NCI-H82 (cell line): ENCODE measurements at places on chromosomes 2 and 18.

DNA sequence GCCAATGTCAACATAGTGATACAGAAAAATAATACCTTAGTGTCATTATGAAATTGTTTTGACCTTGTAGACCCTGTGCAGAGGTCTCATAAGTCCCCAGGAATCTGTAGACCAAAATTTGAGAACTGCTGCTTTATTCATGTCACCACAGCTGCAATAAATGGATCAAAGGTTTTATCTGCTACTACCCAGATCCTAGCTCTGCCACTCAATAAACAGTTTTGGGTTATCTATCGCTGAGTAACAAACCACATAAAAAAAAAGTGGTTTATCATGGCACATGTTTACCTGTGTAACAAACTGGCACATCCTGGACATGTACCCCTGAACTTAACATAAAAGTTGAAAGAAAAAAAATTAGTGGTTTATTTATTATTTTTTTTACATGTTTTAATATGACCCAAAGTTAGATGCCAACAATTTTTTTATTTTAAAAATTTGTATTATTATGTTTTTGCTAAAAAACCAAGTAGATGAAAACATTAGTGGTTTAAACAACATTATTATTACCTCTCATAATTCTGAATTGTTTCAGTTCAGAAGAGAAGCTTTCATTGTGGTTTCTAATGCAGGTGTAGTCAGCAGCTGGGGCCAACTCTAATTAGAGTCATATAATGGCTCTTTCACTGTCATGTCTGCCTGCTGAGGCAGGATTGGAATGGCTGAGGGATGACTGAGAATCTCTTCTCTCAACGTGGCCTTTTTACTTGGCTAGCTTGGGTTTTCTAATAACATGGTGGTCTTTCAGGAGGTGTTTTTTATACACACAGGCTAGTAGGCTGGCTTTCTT is 103.3 kb upstream of the SLC38A11 start:
- DNase-seq = peak; percentile 16

GRCh38 chr2:54558188-54559005 is 102.3 kb downstream of the SPTBN1 start:
- DNase-seq = peak; percentile 89

GRCh38 chr2:27024188-27024587 is 8.6 kb upstream of the TMEM214 start:
- DNase-seq = peak; percentile 25

DNA sequence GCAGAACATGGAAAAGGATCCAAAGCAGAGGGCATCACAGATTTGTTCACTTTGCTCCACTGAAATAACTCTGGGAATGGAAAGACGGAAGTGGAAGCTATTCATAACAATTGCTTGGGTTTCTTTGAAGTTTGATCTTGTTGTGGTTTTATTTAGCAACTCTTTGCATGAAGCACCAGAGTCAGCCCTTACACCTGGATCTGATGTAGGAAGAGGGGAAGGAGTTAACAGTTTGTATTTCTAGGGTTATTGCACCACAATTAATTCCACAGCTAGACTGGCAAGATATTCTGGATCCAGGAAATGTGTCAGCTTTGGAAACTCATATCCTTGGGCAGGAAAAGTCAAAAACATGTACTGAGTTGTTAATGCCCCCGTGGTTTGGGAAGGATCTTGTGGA is 1143.4 kb downstream of the CNTNAP5 start:
- no peak for DNase-seq

GRCh38 chr2:23327887-23328286 is 57.1 kb upstream of the KLHL29 start:
- no peak for DNase-seq

GRCh38 chr2:1889099-1889650 is 144.9 kb upstream of the PXDN start:
- no peak for DNase-seq

DNA sequence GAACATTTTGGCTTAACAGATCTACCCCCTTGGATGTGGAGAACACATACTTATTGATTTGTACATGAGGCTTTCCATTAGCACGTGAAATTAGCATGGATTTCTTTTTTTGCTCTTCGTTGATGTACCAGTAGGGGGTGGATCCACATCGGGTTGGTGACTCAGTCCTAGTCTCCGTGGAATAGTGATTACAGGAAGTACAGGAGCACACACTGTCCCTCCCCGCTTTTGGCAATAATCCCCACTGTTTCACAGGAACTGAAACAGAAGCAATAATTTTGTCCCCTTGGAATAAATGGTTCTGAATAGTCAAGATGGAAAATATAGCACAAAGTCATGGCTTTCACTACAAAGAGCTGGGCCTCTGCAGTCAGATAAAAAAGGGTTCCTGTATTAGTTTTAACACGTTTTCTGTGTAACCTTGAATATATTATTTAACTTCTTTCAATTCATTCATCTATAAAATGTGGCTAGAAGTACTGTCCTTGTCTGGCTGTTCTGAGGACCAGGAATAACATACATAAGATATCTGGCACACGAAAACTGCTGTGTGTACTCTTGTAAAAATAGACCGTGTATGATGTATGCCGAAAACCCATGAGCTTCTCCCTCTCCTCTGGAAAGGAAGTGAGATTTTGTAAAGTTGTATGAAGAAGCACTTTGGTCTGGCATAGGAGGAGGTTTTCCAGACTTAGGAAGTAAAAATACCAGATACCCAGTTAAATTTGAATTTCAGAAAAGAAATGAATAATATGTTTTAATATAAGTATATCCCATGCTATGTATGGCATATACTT is 229.2 kb downstream of the GALR1 start:
- no peak for DNase-seq

DNA sequence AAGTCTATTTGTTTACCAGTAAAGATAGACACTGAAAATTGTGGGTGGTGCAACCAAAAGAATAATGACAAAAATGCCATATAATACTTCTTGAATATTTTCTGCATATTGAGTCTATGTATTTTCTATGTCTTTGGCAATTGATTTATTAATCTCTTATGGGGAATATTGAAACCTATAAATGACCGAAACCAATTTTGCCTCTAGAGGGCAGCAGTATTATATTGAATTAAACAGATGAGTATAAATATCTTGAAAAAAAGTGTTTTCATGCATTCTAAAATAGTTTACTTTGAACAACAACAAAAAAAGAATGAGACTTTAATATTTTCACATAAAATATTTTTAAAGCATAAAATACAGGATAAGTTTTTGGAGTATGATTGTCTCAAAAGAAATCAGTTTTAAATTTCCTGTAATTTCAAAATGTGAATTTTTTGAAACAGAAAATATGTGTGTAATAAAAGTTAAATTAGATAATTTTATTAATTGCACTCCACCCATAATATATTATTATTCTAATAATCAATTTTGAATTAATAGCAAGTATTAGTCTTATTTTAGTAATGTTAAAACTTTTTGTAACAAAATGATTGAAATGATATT is 49.9 kb upstream of the CALCRL start:
- DNase-seq = peak; percentile 29

GRCh38 chr18:57210107-57210715 is 63.3 kb downstream of the BOD1L2 start:
- peak; percentile 36 for DNase-seq

DNA sequence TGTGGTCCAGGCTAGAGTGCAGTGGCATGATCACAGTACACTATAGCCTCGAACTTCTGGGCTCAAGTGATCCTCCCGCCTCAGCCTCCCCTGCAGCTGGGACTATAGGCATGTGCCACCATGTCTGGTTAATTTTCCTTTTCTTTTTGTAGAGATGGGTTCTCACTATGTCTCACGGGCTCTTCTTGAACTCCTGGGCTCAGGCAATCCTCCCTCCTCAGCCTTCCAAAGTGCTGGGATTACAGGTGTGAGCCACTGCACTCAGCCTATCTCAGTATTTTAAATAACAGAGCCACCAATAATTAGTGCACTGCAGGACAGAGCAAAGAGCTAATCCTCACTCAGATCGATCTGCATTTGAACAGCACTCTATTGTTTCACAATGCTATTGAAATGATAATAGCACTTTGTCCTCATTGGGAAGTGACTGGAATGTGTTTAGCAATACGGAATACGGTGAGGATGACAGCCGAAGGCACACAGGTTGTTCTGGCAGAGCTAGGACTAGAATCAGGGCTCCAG is 335.9 kb downstream of the DLGAP1 start:
- DNase-seq = no peak

- no peak for DNase-seq
Measured at GRCh38 chr2:130823886-130824491, 12.7 kb upstream of the ARHGEF4 start.

- DNase-seq = no peak
Measured at GRCh38 chr18:2534906-2535305, 36.4 kb downstream of the METTL4 start.

DNA sequence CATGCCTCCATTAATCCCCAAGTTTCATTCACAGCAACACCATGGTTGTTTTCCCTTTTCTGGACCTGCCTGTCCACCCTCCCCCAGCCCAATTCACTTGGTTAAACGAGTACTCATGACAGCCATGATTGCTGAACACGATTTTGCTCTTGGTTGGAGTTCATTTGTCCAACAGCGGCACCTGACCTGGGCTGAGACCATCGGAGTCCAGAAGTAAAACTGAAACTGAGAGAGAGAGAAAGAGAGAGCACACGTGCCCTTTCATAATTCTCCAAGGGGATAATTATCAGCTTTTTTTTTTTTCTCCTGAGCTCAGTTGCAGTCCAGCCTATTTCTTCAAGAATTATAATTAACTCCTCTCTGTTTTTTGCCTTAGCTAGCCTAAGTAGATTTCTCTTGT is 13.7 kb upstream of the KIF5C start:
- no peak for DNase-seq

DNA sequence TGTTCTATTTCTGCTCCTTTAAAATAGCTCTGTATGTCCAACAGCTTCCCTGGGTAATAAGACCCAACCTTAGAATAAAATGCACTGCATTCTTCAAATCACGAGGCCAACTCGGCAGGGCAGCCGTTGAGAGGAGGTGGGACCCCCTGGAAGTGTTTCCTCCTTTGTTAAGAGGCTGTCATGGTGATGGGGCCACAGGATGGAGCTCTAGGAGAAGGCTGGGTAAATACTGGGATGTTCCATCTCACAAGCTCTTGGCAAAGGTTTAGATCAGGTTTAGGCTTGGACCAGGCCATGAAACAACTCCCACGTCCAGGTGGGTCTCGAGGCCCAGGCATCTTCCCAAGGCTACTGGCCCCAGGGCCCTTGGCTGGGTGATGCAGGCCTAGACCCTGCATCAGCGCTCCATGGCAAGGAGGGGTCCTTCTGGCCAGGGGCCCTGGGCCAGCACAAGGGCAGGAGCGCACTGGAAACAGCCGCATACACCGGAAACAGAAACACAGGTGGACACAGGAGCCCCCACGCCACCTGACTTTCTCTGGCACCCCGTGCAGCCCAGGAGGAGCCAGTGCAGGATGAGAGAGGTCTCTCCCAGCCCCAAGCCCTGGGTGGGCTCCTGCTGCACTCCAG is 38.8 kb upstream of the OTOS start:
- DNase-seq = no peak

DNA sequence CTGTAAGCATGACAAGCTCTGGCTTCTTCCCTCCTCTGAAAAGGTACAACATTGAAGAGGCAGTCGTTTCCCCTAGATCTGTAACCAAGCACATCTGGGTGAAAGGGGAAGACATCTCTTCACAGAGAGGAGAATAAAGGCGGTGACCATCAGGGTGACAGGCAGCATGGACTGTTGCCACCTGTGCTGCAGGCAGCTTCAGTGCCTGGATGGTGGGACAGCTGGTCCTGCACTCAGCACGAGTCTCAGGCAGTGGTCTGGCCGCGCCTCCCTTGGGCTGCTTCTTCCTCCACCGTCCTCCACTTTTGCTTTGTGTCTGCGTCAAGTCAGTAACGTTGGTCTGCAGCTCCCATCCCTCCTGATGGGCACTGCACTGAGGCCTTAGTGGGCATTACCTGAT is 264.4 kb downstream of the NEDD4L start:
- DNase-seq = no peak

DNA sequence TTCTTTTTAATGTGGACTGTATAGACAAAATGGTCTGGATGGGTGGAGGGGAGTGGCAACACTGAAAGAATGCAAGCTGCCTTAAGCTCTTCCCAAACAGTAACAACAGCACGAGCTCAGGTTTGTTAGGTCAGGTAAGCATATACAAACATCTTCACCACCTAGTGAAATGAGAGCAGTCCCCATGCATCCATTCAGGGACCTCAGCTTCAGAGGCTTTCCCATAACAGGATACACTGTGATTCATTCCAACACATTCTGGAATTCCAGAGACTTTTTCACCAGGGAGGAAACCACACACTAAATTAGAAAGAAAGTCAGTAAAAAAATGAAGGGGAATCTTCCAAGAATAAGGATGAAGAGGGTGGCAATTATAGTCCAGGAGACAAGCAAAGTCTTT is 50.4 kb upstream of the BZW1 start:
- no peak for DNase-seq

DNA sequence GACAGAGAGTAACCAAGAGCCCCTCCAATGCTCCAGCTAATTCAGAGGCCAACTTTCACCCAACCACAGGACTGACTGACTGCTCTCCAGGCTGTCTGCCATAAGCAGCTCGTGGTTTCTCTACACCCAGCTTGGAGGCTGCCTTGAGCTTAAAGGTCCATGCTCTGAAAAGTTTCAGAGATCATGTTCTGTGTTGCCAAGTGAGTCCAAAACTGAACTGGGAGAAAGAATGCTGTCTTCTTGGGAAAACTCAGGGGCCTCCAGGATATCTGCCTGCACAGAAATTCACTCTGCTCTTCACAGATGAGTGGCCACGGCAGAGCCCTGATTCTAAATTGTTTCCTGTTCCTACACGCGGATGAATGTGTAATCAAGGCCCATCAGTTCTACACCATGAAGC is 51.1 kb downstream of the LPIN2 start:
- no peak for DNase-seq
